ENCODE measurements at places on chromosomes 3 and 15.

- DNase-seq, result no peak
These were observed 20.6 kb upstream of the SENP7 start for GRCh38 chr3:101533603-101533968.

GRCh38 chr15:99962006-99962561 lies 228.8 kb upstream of the LYSMD4 start:
- no peak for DNase-seq

DNA sequence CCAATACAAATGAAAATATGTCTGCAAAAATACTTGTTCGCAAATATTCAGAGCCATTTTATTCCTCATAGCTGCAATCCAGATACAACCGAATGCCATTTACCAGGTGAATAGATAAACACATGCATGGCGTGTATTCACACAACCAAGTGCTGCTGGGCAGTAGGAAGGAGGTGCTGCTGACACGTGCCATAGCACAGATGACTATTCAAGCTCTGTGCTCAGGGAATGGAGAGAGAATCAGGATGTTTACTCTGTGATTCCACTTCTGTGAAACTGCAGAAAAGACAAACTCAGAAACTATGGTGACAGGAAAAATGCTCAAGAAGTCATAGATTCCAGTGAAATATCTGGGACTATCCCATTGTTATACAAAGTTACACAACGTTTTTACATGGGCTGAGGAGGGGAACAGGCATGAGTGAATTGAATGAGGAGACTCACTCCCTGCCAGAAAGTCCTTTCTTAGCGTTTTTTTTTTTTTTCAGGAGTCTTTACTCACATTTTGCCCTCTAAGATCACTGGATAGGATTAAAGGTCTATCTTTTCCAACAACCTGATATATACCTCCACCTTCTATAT lies 152.9 kb upstream of the NDN start:
- no peak for DNase-seq

- DNase-seq, result no peak
These were observed 215.6 kb downstream of the WNT5A start for GRCh38 chr3:55271549-55271948.

- no peak for DNase-seq
These were observed 36.6 kb upstream of the ZPLD1 start for GRCh38 chr3:102398176-102398575.

- DNase-seq, result no peak
These were observed 40.0 kb downstream of the TYRO3 start for GRCh38 chr15:41599061-41599460.

Data from NCI-H1694 (cell line).